ENCODE measurements at places on chromosomes 3 and 15.

GRCh38 chr3:105847452-105847851, 21.4 kb downstream of the CBLB start:
- DNase-seq: no peak

GRCh38 chr3:58047826-58048225, 39.6 kb downstream of the FLNB start:
- DNase-seq: no peak

DNA sequence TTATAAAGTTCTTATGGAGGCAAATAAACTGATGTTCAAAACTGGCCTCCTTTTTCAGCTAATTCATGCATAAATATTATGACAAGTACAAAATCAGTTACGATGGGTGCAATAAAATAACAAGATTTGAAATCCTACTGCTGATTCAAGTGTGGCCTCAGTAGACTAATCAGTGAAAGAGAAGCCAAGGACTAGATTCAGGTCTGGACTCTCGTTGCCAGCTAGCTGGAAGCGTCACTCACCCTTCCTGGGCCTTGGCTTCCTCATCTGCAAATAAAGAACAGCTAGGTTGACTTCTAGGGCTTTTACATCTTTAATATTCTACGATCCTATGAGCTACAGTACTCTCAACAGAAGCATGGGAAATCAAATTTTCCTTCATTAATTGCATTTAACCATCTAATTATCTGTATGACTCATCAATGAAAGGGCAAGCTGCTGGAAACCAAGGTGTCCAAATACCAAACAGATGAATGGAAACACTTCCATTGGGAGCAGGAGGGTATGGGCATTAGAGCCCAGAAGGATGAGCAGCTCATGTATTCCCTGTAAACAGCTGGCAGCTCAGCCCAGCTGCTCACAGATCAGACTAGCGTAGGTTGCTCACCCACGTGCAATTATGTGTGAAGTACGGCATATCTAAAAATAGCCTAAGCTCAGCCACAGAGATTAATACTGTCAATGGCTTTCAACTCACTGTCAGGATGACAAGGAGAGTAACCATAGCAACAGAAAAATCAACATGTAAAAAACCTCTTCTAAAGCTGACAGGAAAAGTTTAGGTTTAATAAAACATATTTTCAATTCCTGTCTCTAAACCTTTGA, 294.8 kb downstream of the PLCL2 start:
- DNase-seq: no peak

DNA sequence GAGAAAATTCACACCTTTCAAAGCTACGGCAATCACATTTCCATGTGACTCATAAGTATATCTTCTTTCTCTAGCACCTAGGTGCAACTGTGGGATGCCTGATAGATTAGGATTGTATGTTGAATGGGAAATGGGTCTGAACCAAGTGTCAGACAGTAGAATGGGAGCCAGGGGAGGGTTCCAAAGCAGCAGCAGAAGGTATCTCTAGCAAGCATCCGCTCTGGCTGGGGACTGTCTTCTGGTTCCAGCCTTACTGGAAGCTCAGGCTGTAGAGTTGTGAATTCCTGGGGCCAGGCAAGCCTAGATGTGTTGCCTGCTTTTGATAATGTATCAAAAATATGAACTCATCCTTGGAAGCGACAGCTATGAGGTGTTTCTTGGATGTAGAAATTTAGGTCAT, 2.1 kb upstream of the CHL1 start:
- DNase-seq: no peak

DNA sequence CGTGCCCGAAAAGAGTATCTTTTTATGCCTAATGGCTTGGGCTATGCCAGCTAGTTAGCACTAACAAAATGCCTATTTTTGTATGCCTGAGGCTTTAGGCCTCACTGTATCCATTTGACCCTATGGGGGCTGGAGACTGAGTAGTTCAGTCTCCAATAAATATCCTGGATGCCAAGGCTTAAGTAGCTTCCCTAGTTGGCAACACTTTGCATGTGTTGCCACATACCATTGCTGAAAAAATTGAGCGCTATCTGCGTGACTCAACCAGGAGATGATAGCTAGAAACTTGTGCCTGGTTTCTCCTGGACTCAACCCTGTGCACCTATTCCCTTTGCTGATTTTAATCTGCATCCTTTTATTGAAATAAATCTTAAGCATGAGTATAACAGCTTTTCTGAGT, 58.4 kb upstream of the ATP2C1 start:
- DNase-seq: no peak

DNA sequence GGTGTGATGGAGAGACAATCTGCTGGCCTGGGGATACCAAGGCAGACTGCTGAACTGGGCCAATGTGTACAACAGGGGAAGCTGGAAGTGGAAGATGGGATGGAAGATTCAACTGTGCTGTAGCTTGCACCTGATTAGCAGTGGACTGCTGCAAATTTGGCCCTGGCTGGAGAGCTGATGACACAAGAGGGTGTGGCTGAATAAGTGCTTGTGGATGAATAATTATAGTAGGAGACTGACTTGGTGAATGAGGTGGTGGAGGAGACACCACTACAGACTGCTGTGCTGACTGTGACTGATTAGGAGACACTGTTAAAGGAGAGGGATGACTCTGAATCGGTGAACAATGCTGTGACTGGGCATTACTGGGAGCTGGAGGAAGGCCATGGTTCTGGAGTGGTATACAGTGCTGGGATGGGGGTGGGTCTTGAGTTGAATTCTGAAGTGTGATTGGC, 52.5 kb downstream of the PHC3 start:
- no peak for DNase-seq

GRCh38 chr15:77013776-77014131, 18.8 kb downstream of the PSTPIP1 start:
- no peak for DNase-seq

DNA sequence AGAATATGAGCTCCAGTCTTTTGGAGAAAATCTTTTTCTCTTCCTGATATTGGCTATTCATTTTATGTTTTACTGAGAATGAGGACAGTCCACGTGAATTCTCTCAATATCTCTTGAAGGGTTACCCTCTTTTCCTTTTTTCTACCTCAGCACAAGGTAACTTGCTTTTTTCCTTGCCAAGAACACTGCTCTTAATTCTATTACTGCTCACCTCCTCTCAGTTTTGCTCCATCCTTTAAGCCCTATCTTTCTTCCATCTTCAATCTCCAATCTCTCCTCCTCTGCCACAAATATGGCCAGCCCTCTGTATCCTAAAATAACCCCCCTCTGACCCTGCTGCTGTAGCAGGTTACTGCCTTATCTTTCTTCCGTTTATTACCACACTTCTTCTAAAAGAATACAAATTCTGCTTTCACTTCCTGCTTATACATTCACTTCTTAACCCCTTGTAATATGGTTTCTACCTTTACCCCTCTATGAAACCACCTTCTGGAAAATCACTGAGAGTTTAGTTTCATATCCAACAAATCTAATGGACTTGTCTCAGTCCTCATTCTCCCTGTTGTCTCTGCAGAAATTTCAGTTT, 89.0 kb downstream of the NFKBIZ start:
- no peak for DNase-seq
